ENCODE measurements at places on chromosomes 2 and 18. TPM values are rescaled to one million over a fixed set of nuclear protein-coding genes. Genes with fewer than 3 reads are reported as not detected.

DNA sequence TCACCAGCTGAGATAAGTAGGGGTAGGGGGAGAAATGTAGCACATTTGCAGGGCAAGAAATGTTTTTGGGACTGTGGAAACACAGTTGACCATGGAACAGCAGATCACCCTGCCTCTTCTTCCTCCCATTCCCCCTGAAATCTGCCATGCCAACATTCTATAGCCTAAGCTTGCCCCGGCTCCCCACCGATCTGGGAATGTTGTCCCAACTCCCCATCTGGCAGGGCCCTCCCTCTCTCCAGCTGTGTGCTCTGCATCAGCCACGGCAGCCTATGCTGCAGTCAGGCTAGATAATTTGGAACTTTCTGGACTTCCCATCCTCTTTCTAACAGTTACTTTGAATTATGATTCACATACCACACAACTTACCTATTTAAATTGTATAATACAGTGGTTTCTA is 425.1 kb upstream of the RAB6C start:
- DNase-seq: no peak

DNA sequence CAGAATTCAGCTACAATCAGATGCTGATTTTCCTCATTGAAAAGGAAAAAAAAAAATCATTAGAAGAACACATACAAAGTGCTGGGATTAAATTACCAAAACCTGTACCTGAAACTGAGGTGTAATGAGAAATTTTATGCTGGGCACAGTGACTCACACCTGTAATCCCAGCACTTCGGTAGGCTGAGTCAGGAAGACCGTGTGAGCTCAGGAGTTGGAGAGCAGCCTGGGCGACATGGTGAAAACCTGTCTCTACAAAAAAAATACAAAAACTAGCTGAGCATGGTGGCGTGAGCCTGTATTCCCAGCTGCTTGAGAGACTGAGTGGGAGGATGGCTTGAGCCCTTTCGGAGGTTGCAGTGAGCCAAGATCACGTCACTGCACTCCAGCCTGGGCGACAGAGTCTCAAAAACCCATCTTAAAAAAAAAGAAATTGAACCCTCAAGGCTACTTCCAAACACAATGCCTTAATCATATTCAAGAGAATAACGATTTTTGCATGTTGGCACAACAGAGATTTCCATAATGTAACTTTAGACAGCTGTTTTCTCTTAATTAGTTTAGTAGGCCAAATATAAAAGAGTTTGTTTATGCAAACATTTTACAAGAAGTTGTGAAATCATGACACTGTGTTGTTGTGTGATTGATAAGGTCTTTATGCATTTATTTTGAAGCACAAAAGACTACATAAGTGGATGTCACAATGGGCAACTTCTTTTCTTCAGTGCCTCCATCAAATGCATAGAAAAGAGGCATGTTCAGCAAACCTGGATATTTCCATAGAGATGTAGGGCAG is 63.9 kb downstream of the FAM161A start:
- DNase-seq: no peak

GRCh38 chr2:2898744-2899143 is 478.9 kb downstream of the EIPR1 start:
- DNase-seq: no peak

GRCh38 chr18:55748227-55748738 is 160.3 kb upstream of the TCF4 start:
- DNase-seq: no peak

DNA sequence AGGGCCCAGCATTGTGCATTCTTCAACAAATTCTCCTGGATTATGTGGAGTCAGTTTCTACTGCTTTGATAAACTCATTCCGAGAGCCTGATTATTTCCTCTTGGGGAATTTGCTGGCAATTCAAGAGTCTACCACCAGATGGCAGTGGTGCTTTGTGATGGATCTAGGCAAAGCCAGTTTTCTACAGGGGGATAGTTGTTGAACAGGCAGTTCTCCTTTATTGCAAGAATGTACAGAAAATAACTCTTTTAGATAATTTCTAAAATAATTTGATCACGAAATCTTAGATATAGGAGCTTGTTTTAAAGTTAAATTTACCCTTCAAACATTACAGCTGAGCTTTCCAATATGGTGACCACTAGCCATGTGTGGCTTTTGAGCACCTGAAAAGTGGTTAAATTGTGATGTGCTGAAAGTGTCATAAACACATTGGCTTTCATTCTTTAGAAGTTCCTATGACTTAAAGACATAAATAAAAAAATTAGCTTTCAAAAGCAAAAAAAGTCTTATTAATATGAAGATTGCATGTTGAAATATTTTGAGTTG is 66.7 kb upstream of the HAAO start:
- peak; percentile 79 for DNase-seq

GRCh38 chr2:127087791-127088495 is 19.0 kb downstream of the BIN1 start:
- no peak for DNase-seq

GRCh38 chr2:96104487-96104861 is 11.9 kb downstream of the ADRA2B start:
- no peak for DNase-seq

DNA sequence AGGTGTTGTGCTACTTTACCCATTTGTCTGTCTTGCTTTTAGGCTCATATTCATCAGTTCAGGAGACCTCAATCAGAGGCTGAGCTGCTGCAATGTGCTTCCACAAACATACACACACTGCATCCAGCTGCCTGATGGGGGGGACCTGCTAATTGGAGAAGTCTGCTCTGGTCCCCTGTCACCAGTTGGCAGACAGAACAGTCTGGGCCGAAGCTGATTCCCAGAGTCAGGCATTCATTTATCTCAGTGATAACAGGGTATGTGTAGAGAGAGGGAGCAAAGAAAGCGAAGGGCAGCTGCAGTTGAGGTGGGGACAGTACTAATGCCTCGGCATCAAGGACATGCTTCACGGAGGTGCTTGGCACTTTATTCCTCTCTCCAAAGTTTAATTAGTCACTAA is 584.3 kb upstream of the PIK3C3 start:
- no peak for DNase-seq

DNA sequence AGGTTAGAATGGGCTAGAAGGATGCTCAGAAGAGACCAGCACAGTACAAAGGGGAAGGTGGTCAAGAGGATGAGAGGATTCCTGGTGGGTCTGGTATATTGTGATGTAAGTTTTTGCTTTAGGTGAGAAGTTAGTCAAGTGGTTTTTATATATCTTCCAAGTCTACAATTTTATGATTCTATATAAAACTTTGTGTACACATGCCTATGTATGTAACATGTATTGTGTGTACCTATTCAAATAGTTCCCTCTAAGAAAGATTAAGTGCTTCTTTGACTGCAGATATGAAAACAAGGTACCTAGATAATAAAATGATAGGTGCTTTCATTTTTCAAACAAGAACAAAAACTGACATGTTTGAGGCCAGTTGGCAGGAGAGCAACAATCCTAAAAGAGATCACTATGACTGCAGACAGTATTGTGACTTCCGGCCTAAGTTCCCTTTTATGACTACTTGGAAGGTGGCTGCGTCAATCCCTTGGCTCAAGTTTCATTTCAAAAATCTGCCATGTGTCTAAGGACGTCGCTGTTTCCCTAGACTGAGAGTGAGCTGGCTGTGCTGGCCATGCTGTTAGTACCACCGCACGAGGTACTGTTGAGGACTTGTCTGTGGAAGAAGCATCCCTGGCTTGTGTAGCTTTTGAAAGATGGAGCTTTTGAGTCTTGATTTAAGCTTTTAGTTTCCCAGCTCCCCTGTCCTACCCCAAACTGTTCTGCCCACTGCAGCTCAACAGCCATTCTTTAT is 123.1 kb downstream of the PRPF40A start:
- no peak for DNase-seq

- no peak for DNase-seq
These were observed 5.0 kb upstream of the FAM171B start for GRCh38 chr2:186688813-186689212.

DNA sequence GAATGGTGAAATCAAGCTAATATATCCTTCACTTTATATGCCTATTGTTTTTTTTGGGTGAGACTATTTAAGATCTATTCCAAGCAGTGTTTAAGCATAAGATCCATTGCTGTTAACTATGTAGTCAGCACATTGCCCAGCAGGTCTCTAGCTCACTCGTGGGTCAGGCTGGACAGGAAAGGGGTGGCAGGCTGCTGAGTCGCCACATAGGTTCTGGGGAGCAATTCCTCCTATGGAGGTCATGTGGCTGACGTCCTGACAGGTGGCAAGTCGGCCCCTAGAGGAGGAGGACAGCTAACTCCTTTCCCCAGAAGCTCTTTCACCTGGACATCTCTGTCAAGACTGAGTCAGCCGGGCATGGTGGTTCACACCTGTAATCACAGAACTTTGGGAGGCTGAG is 13.9 kb upstream of the RAB31 start:
- DNase-seq: no peak

ZSCAN30 gene
- total RNA-seq: 7.8 TPM

GRCh38 chr2:203077451-203077850 is 62.8 kb downstream of the NBEAL1 start:
- no peak for DNase-seq

DNA sequence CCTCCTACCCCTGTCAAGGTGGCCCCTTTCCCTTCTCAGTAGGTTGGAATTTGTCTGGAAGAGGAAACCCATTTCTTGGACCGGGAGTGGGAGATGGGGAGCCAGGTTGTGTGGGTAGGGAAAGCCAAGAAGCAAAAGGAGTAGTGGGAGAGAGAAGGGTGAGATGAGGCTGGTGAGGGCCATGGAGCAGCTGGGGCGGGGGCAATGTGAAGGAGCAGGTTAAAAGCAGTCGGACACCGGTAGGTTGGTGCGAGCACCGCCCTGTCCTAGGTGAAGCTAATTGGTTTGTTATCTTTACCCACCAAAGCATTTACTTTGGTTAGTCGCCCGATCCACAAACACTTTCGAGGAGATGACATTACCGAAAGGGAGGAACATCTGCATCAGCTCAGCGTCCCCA is 306.8 kb downstream of the CELF4 start:
- DNase-seq: no peak

- DNase-seq: no peak
These were observed 66.7 kb downstream of the SKA1 start for GRCh38 chr18:50441501-50441900.

DNA sequence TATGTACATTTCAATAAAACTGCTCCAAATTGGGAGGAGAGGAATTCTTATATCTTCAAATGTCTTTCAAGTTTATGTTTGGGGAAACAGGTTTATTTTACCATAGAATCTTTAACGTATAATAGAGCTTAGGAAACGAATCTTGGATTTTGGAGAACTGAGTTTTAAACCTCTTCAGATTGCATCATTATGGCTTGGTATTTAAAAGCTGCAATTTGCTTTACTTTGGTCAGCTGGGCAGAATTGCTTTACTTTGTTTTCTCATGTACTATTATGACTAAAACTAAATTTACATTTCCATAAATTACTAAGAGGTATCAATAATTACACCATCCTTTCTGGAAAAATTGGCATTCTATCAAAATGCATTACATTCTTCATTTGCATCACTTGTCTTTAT is 54.6 kb downstream of the BAZ2B start:
- DNase-seq: no peak

ADCYAP1 gene
- total RNA-seq: not detected

GRCh38 chr2:223956300-223956699 is 963 bp upstream of the MRPL44 start:
- DNase-seq: no peak

SP3 gene
- 71.2 TPM for total RNA-seq

- no peak for DNase-seq
These were observed 979 bp downstream of the SLC9A2 start for GRCh38 chr2:102620332-102620731.

- no peak for DNase-seq
These were observed 108.8 kb upstream of the TMEM200C start for GRCh38 chr18:6004119-6004518.

DNA sequence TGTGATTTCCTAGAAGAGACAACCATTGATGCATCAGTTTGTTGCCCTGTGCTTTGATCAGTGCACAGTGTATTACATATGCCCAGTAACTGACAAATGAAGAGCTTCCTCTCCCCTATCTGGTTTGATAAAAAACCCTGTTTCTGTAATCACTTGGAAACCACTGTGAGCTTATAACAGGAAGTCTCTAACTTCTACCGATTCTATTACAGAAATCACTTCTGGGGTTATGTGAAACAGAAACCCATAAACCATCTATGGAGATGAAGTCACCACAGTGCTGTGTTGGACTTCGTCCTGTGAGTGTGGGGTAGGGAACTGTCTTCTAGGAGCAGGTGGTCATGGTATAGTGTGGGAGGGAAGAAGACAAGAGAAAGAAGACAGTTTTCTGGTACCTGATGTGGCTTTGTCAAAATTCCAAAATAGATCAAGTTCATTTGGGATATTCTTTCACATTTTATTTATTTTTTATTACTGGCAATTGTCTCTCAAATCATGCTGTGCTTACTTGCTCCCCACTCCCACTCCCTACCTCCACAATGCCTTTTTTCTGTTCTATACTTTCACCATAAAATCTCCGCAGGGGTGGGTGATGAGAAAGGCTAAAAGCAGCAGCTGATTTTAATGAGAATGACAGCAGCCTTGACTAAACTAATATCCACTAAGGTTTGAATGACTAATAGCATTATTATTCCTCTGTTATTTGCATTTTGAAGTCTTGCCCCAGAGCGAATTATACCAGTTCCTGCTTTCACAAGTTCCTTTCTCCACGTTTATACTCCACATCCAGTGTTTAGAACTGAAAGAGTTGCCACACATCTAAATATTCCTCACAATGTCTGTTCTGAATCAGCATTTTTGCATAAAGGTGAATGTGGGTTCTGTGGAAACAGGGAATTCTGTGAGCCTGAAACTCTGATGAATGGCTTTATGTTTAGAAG is 41.7 kb upstream of the RND3 start:
- DNase-seq: no peak

GRCh38 chr2:8433390-8433789 is 248.5 kb upstream of the ID2 start:
- no peak for DNase-seq

- DNase-seq: no peak
These were observed 196.5 kb downstream of the MYO1B start for GRCh38 chr2:191441496-191442214.

MEP1B gene
- not detected for total RNA-seq
